Stimulated activated CD8-positive, alpha-beta memory T cell treated with anti-CD3 and anti-CD28 coated beads, Interleukin-7, amount 100 ng/mL, for 4 hours (primary cell): ENCODE measurements at places on chromosomes 2 and 18.

DNA sequence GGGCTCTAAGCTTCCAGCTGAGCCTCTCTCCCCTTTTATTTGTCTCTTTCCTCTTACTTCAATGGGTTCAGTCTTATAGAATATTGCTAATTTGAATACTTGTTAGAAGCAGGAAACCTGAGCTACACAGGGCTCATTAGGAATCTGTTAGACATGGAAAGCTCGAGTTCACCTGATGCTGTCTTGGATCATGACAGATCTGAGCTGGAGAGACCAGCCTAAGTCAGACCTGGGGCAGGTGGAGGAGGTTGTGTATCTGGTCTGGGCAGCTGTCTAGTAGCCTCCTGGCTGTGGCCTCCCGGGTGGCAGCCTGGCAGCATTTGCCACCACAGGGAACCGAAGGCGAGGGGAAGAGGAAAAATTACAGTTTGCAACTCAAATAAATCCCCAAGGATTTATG lies 185.9 kb downstream of the ICOS start:
- no peak for DNase-seq

DNA sequence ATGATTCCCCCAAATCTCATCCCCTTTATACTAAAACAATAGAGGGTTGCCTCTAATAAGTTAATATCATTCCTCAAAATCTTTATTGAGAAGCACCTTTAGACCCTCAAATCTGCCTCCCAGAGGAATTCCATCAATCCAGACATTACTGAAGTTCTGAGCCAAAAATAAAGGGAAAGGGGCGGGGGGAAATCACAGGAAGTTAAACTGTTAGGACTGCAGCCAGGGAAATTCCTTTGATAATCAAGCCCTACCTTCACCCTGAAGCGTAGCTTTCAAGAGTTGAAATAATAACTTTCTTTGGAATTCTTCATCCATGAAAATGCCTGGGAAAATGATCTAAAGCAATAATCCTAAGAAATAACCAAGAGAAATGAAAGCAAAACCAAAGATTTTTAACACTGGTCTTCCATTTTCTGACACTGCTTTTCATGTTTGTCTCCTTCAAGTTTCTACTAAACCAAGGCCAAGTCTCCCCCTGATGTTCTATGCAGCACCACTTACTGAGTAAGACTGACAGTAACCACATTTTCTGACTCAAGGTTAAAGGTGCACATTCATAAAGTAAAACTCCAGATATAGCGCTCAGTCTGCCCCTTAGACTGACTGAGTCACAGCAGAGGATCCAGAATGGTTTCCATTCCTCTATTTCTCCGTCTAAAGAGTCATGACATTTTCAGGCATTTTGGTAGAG lies 78.2 kb downstream of the TCF4 start:
- DNase-seq, result no peak

- DNase-seq, result no peak
Observed at GRCh38 chr2:69843993-69844392, 14.5 kb downstream of the GMCL1 start.

DNA sequence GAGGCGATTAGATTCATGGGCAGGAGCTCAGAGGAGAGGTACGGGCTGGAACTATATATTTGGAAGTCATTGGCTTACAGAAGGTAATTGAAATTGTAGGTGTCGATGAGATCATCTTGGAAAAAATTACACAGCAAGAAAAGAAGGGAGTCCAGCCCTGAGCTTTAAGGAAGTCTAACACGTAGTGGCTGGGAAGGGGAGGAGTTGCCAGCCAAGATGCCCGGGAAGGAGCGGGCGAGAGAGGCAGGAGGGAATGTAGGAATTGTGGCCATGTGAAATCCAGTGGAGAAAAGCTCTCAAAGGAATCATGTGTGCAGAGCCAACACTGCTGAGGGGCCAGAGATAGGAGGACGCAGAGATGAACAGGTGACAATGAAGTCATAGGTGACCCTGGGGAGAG lies 25.6 kb upstream of the SCYGR1 start:
- DNase-seq, result no peak

DNA sequence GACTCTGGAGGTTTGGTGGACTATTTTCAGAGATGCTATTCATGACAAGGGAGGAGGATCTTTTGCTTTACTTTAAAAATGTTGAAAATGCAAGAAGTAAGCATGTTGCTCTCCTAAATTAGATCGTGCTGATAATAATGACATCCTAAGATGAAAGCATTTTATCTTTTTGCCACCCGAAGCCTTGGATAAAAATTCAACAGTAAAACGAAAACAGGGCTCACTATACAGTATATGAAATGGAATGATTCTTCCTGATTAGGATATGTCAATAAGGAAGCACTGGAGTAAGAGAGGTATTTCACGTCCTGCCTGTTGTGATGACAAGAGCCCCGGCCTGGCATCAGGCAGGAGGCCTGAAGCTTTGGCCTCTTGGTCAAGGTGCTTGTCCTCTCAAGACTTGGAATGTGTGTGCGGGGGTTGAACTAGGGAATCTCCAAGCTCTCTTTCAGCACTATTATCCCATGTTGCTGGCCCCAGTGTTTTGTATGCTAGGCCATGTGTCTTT lies 306.0 kb downstream of the MTX2 start:
- DNase-seq, result no peak

DNA sequence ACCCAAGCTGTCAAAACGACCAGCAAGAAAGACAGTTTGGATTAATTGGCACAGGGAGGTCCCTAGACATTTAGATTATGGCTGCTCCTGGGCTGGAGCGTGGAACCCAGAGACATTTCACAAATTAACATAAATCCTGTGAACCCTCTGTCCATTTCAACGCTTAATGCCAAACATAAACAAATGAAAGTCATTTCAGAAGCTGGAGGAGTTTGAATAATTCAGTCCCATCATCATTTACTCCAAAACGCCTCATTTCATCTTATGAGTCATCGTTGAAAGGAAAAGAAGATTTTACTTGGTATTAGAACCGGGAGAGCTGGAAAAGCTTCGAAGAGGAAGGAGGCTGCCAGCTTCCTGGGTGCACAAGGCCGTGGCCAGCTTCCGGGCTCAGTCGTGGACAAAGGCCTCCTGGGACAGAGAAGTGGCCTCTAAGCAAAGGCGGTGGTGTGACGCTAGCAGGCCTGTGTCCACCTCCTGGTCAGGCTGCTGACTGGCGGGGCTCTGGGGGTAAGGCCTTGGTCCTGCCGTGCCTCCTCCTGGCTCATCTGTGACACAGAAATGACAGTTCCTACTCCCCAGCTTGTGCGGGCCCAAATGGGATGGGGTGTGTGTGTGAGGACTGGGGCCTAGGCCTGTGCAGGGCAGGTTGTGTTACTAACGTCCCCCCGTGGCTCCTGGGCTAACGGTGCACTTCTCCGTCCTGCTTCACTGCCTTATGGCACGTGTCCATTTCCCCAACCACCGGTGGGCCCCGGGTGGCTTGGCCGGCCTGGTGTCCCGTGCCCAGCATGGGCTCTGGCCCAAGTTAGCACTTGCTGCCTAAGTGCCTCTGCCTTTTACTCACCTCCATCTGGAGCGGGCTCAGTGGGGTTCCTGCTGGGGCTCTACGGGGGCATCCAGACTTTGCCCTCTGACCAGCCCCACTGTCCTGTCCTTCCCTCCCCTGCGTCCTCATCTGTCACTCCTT lies 71.6 kb downstream of the RRM2 start:
- DNase-seq, result no peak

- DNase-seq, result no peak
Observed at GRCh38 chr2:61463769-61464475, 7.0 kb downstream of the USP34 start.

DNA sequence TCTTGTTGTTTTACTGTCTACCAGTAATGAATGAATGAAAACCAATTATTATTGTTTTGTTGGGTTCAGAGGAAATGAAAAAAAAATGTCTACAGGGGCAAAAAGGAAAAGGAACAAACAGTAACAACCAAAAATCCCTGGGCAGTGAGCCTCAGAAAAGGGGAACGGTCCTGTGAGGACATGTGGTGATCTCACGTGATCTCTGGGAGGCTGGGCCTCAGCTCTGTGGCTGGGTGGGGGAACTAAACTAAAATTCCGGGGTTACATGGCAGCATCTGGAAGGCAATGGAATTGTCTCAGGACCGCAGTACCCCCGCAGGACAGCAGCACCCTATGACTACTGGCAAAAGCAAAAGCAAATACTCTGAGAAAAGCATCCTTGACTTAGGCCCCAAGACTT lies 80.1 kb downstream of the AFF3 start:
- no peak for DNase-seq

GRCh38 chr18:80004600-80005342 lies 16.4 kb upstream of the TXNL4A start:
- no peak for DNase-seq

DNA sequence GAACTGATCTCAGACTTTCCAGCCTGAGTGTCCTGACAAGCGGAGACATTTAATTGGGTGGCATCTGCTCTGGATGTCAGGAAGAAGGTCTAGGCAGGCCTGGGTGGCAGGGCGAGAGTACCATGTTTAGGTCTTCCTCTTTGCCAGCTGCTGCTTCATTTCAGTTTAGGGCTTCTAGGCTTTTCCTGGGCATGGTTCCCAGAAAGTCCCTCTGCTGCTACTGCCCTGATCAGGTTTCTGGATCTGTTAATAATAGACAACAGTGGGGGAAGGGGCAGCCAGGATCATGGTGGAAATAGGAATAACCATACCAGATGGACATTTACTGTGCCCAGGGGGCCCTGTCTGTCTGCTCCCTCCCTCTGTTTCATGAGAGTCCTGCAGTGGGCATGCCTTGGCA lies 2.3 kb upstream of the PLCD4 start:
- no peak for DNase-seq

- no peak for DNase-seq
Observed at GRCh38 chr2:70714141-70714905, 53.7 kb downstream of the ADD2 start.

- no peak for DNase-seq
Observed at GRCh38 chr2:97011977-97012569, 25.7 kb upstream of the FAM178B start.

GRCh38 chr2:19250906-19251305 lies 107.5 kb downstream of the OSR1 start:
- DNase-seq, result no peak

DNA sequence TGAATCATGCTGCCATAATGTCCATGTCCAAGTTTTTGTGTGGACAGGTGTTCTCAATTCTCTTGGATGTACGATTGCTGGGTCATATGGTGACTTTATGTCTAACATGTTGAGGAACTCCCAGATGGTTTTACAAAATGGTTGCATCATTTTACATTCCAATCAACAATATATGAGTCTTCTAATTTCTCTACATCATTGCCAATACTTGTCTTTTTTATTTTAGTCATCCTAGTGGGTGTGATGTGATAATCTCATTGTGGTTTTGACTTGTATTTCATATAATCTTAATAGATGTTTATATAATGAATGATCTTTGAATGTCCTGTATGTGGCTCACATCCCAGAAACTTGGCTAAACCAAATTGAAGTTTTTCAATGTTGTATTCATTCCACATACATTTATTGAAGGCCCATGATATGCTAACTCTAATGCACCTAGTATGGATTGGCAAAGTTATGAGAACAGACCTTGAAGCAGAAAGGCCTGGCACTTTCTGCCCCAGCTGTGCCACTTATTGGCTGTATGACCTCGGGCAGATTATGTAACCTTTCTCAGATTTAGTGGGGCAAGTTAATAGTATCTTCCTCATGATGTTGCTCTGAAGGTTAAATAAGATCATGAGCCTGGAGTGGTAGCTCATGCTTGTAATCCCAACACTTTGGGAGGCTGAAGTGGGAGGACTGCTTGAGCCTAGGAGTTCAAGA lies 205.4 kb downstream of the RAB3GAP1 start:
- DNase-seq, result no peak

DNA sequence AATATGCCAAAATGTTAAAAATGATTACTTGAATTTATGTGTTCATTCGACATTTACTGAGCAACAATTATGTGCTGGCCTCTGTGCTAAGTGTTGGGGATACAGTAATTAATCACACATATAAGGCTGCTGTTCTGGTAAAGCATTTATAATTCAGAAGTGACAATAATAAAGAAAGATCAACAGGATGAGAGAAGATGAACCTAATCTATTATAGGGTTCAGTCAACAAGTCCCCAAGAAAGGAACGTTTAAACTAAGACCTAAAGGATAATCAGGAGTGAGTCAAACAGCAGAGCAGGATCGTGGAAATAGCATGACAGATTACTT lies 60.1 kb upstream of the COX7A2L start:
- DNase-seq, result no peak

DNA sequence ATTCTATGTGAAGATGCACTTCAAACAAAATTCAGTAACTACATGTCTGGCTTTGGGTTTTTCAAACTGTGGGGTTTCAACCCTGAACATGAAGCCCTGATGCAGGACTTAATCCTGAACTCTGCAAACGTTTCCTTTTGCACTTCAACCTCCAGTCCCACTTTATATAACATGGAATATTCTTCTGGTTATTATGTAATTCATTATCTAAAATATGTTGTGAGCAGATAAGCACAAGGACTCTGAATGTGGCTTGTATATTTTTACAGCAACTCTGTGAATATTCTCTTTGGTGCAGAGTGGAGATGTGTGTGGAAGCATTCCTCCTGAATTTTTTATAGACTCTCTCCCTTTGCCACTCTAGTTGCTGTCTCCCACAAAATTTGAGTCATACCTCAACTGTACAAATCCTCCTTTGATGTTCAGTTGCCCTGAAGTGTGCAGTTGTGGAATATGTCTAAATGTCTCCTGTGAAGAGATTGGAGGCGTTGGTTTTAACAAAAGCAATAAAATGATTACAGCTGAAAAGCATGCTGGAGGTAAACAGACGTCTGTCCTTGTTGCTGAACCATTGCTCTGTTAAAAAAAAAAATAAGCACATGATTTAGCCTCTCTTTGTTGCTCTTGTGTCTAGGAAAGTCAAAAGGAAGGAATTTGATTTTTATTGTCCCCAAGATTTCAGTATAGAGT lies 205.1 kb upstream of the NRP2 start:
- no peak for DNase-seq

DNA sequence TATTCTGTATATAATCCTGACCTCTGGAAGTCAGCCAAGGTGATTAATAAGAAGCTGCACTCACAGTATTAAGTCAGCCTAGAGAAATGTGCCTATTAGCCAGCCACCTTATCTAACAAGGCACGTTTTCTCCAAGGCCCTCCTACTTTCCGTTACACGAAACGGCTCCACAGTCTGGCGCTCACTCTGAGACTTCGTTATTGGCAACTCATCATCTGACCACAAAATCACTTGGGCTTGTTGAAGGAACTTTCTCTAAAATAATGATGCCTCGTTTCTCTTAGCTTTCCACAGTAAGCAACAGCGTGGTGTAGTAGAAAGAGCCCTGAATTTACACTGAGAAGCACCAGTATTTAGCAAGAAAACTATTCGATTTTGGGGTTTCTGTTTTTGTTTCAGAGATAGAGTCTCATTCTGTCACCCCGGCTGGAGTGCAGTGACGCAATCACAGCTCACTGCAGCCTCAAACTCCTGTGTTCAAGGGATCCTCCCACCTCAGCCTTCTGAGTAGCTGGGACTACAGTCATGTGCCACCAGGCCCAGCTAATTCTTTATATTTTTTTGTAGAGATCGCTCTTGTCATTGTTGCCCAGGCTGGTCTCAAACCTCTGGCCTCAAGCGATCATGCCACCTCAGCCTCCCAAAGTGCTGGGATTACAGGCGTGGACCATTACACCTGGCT lies 53.6 kb upstream of the SLC14A1 start:
- DNase-seq, result peak; percentile 63

DNA sequence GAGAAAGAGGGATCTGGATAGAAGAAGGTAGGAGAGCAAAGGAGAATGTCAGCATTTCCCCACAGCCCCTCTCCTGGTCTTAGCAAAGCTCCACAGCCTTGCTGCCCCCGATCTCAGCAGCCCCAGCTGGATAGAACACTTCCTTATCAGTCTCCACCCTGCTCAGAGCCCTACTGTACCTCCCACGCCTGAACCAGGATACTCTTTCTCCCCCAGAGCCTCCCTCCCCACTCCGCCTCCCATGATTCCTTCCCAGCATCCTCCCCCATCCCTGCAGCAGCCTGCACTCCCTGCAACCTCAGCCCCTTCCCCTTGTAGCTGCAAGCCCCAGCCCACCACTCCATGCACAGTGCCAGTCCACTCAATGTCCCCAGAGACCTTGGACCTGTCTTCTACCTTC lies 25.8 kb downstream of the PLB1 start:
- DNase-seq, result no peak
